HEK293T (cell line): ENCODE measurements at places on chromosomes 5 and 9.

- DNase-seq = no peak
These were observed 153.3 kb downstream of the ESM1 start for GRCh38 chr5:54832045-54832444.

- no peak for DNase-seq
These were observed 246.0 kb upstream of the ANKRD55 start for GRCh38 chr5:56479126-56479525.

DNA sequence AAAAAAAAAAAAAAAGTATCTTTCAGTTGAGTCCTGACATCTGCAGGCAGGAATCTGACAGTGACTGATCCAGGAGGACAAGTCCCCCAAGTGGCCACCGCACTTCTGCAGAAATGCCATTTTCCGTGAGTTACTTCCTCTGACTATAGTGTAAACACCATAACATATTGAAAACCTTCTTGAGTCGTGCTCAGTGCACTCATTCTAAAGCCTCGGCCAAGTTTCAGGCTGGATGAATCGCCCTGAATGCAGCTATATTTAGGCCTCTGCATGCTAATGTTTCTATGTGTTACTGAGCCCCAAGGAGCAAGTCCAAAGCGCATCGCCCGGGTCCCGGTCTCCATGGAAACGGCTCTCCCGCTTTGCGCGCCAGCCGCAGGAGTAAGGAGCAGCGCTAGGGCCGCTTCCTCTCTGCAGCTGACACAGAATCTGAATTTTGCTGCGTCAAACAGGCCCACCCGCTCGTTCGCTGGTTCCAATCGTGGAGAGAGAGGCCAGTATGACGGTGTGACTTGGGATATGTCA lies 335.4 kb downstream of the MSX2 start:
- peak; percentile 38 for DNase-seq

DNA sequence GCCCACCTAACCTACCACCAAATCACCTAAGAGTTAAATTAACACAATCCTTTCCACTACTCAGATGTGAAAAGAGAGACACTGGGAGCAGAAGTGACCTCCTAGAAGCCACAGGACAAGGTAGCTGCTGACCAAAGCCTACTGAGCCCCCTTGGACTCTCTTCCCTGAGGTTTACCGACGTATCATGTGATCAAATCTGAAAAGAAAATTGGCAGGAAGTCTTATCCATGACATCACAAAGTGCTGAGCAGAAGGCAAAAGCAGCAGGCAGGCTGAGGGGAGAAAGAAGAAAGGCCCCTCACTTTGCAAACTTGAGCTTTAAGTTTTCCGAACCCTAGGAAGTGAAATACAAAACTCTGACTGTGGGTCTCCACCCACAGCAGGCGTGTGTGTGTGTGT lies 11.1 kb downstream of the PRELID2 start:
- DNase-seq = no peak

GRCh38 chr5:122182491-122182921 lies 53.2 kb downstream of the ZNF474 start:
- DNase-seq = no peak

DNA sequence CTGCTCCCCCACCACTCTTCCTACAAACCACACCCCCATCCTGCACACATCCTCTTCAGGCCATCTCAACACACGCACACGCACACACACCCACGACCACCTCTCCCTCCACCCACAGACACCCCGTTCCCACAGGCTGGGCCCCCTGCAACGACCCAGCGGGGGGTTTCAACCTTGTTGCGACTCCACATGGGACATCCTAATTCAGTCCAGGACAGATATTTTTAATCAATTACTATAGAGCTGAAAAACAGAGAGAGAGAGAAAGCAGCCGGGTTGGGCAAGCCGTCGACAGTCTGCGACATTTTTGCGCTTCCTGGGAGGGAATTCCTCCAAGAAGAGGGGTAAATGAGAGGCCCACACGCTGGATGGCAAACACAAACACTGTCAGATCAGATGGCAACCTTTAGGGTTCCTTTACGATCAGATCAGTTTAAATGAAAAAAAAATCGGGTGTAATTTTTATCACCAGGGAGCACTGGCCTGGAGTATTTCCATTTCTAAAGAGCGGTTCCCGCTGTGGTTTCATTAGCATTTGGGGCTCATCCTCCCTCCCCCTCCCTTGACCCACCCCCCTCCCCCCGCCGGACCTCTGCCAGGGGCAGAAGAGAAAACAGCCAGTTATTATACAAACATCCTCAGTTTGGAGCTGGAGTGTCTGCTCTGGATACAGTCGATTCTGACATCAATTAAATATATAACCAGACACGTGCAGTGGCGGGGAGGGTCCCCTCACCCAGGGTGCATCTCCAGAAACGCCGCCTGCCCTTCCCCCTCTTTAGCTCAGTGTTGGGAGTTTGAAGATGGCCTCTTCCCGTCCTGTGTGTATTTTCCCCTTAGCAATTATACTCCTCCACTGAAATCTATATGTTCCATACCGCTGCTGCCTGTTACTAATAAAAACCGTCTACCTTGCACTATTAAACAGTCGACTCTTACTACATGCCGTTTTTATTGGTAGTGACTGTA lies 2.3 kb upstream of the IRX2 start:
- no peak for DNase-seq

- DNase-seq = peak; percentile 44
These were observed 4.3 kb upstream of the RNF44 start for GRCh38 chr5:176541338-176542134.

- peak; percentile 76 for DNase-seq
These were observed 76.7 kb downstream of the ARSB start for GRCh38 chr5:78908173-78909061.

GRCh38 chr5:129966071-129966470 lies 61.8 kb downstream of the CHSY3 start:
- no peak for DNase-seq

DNA sequence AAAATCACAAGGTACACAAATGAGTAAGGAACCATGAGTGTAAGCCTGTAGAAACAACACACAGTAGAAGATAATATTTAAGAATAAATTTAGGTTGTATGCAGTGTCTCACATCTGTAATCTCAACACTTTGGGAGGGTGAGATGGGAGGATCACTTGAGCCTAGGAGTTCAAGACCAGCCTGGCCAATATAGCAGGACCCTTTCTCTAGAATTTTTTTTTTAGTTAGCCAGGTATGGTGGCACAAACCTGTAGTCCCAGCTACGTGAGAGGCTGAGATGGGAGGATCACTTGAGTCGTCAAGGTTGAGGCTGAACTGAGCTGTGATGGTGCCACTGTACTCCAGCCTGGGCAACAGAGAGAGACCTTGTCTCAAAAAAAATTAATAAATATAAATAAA lies 401.2 kb upstream of the RORB start:
- DNase-seq = no peak

GRCh38 chr9:114163517-114163951 lies 8.2 kb downstream of the COL27A1 start:
- DNase-seq = peak; percentile 16

- no peak for DNase-seq
These were observed 1185.0 kb upstream of the CDH18 start for GRCh38 chr5:21173036-21173435.

- DNase-seq = no peak
These were observed 63.6 kb upstream of the SPEF2 start for GRCh38 chr5:35554016-35554415.

DNA sequence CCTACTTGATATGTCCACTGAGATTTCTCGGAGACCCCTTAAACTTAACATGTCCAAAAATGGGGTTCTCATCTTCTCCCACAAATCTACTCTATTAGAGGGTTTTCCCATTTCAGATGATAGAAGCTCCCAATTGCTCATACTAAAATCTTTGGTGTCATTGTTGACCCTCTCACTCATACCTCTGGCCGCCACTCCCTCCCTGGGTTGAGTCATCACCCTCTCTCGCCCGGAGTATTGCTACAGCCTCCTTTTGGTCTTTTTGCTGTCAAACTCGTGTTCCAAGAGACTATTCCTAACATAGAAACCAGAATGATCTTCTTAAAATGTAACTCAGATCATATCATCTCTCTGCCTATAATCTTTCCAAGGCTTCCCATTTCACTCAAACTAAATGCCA lies 91.0 kb upstream of the GNAQ start:
- DNase-seq = no peak

GRCh38 chr5:31270396-31270795 lies 76.9 kb downstream of the CDH6 start:
- DNase-seq = peak; percentile 26

DNA sequence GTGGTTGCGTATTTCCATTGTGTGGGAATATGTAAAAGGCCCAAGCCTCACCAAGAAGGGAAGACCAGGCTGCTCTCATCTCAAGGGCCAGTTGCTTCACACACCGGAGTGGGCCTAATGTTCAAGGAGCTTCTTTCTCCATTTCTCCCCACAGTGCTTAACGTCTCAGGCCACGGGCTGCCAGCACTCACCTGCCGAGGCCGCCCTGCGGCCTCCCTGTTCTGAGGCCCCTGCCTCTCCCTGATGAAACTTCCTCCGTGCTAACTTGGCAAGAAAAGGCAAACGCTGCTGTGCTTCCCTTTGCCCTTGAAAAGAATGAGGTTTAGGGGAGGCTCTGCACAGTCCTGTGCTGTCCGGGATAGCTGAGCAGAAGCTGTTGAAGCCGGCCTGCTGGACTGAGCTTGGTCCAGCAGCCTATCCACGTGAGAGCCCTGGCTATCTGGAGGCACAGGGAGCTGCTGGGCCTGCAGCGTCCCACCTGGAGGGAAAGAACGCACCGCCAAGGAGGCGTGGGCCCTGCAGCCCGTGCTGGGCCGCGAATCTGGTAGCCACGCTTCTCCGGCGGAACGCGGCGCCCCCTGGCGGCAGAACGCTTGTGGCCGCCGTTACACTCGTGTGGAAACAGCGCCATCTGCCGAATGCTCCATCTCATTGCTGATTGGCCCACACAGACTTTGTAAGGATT lies 73.5 kb upstream of the PRSS3 start:
- peak; percentile 72 for DNase-seq

DNA sequence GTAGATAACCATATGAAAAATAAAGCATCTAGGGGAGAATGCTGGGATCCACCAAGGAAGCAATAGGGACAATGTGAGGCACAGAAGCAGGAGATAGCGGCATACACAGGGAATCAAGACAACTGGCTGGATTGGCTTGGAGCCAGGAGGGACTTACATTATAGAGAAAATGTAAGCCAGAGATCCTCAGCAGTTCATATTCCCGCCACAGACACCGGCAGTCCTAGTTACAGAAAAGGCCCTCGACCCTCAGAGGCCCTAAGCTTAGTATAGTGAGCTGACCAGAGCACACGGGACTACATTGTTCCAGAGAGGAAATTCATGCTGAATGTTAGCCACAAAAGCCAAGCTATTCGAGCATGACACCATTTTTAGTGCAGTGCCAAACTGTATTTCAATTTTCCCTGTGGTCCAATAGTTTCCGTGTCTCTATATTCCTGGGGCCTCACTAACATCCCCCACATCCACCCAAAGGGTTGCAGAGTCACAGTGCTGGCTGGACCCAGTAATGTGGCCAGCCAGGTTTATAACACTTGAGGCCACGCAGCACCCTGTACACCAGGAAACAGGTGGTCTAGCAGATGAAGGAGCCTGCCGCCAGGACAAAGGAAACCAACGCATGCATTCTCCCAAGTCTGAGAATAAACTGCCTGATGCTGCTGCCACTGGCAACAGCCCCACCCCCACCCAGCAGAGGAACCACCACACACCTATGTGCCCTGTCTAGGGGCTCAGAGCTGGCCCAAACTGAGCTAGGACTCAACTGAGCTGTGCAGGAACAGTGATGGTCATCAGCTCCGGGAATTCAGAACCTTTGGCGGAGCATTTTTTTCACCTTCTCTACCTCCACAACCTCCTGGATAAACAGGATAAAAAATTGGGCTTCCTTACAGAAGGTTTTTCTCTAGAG lies 693.2 kb upstream of the CHD1 start:
- DNase-seq = no peak

GRCh38 chr5:73380710-73381589 lies 67.6 kb downstream of the FOXD1 start:
- DNase-seq = no peak

GRCh38 chr9:124771867-124772679 lies 962 bp upstream of the NR6A1 start:
- DNase-seq = peak; percentile 73

DNA sequence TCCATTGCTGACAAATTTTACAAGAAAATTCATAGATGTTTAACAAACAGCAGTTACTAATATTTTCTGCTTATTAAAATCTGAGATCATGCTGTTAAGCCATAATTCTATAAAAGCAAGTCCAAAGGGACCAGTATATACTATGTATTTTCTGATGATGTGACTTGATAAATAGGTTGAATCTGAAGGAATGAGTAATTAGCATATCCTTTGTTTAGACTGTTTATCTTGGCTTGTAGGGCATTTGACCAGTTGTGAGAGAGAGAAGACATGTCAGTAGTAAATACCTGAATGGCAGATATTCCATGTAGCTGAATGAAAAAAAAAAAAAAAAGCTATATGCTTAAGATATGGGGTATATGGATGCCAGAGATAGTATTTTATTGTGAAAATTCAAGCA lies 14.6 kb downstream of the CPEB4 start:
- no peak for DNase-seq

DNA sequence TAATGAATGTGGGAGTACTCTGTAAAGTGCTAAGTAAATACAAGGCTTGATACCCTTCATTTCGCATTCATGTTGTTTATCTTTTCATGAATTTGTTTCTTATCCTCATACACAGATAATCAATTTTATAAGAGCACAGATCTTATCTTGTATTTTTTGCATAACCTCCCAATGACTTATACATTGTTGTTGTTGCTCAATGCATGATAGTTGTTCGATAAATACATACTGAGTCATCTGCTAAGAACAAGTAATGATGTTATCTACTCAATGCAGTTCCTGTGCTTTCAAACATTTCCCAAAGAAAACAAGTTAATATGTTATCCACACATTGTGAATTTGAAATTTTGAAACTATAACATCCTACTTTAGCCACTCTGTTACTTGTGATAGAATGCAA lies 60.7 kb downstream of the TAF11L14 start:
- no peak for DNase-seq

GRCh38 chr9:89051421-89052025 lies 60.3 kb downstream of the S1PR3 start:
- DNase-seq = no peak

- no peak for DNase-seq
These were observed 2.6 kb upstream of the SLC6A3 start for GRCh38 chr5:1447671-1448361.

DNA sequence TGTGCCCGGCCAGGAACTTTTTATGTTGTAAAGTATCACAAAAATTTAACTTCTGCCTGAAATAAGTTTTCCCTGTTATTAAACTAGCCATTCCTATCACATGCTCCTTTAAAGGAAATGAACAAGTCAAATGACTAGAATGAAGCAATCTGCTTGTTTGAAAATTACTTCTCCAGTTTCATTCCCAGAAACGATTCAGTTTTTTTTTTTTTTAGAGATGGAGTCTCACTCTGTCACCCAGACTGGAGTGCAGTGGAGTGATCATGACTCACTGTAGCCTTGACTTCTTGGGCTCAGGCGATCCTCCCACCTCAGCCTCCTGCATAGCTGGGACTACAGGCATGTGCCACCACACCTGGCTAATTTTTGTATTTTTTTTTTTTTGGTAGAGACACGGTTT lies 13.3 kb upstream of the GNG10 start:
- no peak for DNase-seq
